ENCODE measurements at places on chromosomes 1 and 21.

GRCh38 chr1:150813028-150813707 is 5.1 kb upstream of the CTSK start:
- peak; percentile 70 for DNase-seq

- DNase-seq = peak; percentile 26
Observed at GRCh38 chr1:162349635-162350330, 26.9 kb downstream of the SPATA46 start.

GRCh38 chr1:45411510-45411899 is 71.3 kb upstream of the MUTYH start:
- no peak for DNase-seq

GRCh38 chr1:25936947-25937346 is 30.7 kb upstream of the STMN1 start:
- DNase-seq = no peak

GRCh38 chr21:20613654-20614053 is 384.6 kb upstream of the NCAM2 start:
- no peak for DNase-seq

- peak; percentile 61 for DNase-seq
Observed at GRCh38 chr1:230342019-230342418, 84.1 kb downstream of the PGBD5 start.

DNA sequence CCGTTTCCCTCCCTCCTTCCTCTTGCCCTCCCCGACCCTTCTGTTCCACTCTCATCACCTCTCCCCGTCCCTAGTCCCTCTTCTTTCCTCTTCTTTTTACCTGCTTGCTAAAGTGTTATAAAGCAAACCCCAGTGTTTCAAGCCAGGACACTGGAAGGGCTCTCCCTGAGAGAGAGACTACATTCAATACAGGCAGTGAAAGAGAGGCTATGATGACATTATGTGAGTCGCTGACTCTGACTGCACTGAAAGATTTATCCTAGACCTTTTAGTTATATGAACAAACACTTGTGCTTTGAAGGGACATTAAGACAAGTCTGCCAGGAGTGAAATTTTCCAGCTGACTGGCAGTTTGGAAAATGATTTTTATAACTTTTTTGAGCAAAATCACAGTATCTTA is 155.7 kb downstream of the S1PR1 start:
- no peak for DNase-seq

- no peak for DNase-seq
Observed at GRCh38 chr21:44090325-44090724, 16.9 kb upstream of the PWP2 start.

GRCh38 chr21:29182691-29183092 is 52.2 kb downstream of the MAP3K7CL start:
- no peak for DNase-seq

DNA sequence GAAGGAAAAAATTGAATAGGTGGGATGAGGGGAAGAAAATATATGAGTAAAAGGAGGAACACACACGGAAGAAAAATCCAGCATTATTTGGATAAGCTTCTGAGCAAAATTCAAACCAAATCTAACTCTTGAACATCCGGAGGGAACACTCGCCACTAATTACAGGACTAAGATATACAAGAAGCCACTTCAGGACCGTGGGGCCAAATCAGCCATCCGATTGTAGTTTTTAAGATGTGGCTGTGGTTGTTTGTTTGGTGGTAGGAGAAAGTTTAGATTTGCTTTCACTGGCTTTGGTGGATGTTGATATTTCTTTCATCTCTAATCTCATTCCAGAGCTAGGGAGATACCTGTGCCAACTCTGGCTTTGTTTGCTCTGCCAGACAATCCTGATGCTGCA is 43.7 kb upstream of the ADAMTS1 start:
- no peak for DNase-seq
